ENCODE measurements at places on chromosomes 13 and 19.

DNA sequence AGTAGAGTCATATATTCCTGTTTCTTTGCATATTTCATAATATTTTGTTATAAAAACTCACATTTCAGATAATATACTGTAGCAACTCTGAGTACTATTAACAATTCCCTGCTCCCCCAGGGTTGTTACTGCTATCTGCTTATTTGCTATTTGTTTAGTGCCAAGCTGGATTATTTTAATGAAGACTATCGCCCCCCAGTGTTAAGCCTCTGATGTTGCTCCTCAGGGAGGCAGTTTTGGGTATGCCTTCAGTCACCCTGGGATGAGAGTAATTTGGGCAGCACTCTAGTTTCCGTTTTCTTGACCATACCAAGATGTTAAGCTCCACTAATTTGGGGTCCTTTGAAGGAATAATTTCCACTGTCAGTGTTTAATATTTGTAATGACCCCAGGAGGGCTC is 46.0 kb downstream of the MICU2 start:
- DNase-seq: no peak

GRCh38 chr13:99383511-99383921 is 76.3 kb upstream of the GPR183 start:
- no peak for DNase-seq

GRCh38 chr19:42487032-42487797 is 41.1 kb downstream of the CEACAM1 start:
- no peak for DNase-seq

DNA sequence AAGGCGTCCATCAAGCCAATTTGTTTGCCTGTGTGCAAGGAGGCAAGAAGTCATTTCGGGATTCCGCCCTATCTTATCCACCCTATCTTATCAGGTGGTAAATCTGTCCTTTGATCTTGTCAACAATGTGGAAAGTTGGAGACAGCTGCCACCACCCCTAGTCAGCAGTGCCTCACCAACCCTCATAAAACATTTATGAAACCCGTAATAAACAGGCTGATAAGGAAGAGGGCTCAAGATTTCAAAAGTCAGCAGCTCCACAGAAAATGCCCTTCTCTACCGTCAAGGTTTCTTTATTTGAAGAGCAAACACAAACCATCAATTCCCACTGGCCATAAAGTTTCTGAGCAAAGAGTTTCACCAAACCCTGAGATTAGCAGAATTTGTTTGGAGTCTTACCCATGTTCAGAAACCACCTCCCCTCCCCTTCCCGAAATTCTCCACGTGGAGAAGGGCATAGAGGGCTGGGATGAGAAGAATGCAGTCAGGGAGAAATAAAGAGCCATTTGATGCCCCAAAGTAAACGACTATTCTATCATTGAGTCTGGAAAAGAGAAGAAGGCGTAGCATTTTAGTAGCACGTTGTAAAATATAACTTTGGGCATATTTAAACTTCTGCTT is 196.0 kb upstream of the GPR12 start:
- DNase-seq: no peak

DNA sequence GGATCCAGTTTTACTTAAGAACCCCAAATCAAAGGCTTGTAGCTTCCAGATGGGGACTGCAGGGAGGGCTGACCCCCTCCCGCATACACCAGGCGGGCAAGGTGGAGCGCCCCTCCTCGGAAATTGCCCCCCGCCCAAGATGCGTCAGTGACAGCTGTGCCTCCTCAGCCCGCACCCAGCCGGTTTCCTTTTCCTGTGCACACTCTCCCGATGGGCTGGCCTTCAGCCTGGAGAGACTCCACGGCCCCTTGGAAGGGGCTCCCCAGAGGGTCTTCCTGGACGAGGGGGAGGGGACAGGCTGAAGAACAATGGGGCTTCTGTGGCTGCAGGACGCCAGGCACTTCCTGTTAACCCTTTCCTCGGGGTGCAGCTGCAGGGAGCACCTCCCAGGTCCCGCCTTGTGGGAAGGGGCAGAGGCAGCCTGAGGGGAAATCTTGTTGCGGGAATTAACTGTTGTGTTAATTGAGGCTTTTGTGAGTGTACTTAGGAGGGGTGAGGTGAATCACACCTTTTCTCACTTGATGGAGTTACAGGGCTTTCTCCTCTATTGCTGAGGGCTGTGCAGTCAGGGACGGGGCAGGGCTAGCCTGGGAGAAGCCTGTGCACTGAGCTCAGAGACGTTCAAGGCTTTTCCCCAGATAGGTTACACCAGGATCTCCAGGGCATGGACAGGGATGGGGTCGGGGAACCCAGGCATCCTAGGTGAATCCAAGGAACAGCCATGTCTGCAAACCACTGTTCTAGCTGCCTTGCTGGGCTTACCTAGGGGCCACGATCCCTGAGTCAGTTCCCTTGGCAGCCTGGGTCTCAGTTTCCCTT is 14.3 kb downstream of the IER2 start:
- no peak for DNase-seq

- DNase-seq: no peak
Observed at GRCh38 chr19:33263325-33264023, 37.8 kb upstream of the SLC7A10 start.
